Fibroblast of skin of right biceps (primary cell): ENCODE measurements at places on chromosomes 12 and 14.

DNA sequence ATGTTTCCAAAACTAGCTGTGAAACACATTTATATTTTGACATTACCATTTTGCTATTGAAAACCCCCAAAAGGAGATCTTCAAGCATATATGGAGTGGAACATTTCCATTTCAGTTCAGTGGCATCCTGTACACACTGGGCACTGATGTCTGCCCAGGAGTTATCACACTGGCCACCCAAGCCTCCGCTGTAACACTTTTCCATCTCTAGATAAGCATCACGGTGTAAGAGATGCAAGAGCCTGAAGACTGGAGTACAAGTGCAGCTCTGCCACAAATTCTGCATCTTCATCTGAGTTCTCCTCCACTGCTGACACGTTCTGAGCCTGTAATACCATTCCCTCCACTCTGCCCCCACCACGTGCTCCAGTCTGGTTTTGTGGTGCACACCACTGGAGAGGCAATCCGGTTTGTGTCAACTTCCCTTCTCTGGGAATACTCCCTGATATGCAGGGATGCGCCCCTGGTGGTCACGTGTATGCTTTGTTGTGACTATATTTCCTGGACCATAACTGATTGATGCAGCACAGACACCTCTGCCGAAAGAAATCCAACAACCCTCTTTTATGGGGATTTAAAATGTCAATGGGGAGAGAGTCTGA is 12.7 kb downstream of the SPTLC2 start:
- DNase-seq = peak; percentile 40

DNA sequence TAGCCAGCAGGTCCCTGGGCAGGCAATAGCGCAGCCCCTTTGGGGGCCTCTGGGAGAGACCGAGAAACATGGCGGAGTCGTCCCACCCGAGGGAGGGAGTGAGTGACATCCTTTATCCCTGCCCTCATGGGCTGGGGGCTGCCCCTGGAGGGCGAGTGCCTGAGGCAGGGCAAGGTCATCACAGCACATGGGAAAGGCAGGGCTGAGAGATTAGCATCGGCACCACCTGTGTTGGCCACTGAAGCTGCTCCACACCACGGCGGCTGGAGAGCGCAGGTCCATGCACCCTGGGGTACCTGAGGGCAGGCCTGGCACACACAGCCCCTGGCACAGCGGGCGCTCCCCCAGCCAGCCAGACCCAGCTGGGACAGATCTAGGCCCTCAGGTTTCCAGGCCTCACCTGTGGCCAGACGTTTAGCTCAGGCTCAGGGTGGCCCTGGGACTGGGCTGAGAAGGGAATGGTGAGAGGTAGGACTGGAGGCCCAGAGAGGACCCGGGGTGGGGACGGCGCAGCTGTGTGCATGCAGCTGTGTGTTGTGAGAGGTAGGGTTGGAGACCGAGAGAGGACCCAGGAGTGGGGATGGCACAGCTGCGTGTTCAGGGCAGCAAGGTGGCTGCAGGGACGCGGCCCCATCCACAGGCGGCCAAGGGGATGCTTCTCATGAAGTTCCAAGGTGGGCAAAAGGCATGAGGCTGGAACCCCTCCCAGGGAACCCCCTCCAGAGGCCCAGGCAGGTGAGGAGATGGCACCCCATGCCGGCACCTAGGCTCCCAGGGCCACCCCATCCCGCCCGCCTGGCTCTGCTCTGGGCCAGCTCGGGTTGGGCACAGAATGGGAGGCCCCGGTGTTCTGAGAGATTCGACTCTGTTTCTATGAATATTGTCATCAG is 74.1 kb downstream of the KIF26A start:
- no peak for DNase-seq

GRCh38 chr12:2683283-2684025 is 111.3 kb upstream of the FKBP4 start:
- DNase-seq = peak; percentile 38

DNA sequence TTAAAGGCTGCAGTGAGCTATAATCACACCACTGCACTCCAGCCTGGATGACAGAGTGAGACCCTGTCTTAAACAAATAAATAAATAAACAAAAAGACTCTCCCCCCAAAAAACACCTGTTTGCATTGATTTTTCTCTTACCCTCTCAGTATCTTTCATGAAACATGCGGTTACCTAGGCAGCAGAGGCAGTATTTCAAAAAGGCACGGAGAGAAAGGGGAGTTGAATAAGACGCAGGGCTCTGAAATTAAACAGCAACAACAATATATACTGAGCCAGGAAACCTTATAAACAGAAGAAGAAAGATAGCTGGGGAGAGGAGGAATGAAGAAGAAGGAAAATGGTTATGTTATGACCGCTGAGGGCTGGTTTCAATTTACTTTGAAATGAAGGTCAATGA is 277.6 kb downstream of the BTG1 start:
- no peak for DNase-seq

DNA sequence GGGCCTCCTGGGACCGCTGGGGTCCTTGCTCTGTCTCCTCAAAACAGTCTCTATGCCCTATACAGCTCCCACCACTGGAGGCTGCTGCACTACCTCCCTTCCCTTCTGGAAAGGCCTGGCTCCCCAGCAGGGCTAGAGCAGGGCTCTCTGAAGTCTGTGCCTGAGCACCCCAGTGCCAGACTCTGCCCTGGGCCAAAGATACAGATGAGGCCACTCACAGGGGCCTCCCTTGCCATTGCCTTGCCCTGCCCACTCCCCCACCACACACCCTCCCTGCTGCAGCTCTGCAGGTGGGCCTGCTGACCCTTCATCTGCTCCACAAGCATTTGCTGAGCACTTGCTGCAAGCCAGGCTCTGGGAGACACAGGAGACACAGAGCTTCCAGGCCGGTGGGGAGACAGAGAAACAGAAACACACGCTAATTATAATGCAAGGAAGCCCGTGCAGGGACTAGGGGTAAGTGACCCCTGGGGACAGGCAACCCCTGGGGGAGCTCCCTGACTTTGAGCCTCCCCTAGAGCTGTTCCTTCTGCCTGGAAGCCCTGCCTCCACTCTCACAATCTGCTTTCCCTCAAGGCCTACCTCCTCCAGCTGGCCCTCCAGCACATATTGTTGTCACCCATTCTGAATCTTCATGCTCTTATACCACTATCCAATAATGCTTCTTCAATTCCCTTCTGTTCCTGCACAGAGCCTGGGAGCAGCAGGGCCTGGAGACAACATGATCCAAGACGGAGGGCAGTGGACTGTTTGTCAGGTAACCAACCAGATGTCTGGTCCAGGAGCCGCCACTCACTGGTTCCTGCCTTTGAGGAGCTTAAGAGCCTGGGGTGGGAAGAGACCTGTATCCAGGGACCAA is 32.6 kb upstream of the PNMA1 start:
- no peak for DNase-seq

GRCh38 chr14:52073251-52073650 is 4.4 kb upstream of the NID2 start:
- peak; percentile 75 for DNase-seq

- DNase-seq = no peak
Measured at GRCh38 chr12:7035463-7035862, 17.2 kb upstream of the LPCAT3 start.

DNA sequence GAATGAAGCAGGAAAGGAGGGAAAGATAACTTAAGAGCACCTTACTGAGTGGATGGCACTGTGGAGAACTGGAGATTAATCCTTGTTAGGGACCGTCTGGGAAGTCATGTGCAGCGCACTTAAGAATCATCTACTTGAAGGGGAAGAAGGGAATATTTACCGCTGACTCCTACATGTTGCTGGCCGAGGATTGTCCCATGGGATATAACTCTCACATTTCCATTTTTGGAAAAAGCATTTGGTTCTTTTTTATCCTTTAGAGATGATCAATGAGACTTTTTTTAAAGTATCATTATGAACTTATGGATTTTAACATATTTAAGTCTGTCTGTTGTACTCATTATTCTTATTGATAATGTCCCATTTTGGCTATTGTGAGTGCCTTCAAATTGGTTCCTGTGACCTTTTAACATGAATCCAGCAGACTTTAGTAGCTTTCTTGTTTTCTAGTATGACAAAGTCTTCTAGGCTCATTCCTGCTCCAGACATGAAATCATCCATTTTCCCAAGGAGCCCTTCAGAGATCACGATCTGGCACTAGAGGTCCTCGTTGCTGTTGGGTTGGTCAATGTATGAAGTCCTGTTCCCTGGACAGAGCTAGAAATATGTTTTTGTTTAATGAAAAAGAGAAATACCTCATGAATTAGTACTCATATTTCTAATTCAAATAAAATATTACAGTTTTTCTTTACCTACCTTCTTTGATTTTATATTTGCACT is 20.2 kb upstream of the FAM234B start:
- DNase-seq = no peak

- no peak for DNase-seq
Measured at GRCh38 chr12:66131067-66131688, 628 bp upstream of the LLPH start.
